NCI-H2081 treated with DMSO at 0.1 percent for 48 hours (cell line): ENCODE measurements at places on chromosomes 3 and 15.

- no peak for DNase-seq
Measured at GRCh38 chr15:44489464-44489863, 47.5 kb upstream of the EIF3J start.

- no peak for DNase-seq
Measured at GRCh38 chr3:122088531-122088930, 33.4 kb downstream of the CD86 start.

GRCh38 chr15:62886431-62887071, 156.0 kb upstream of the TPM1 start:
- DNase-seq: no peak

DNA sequence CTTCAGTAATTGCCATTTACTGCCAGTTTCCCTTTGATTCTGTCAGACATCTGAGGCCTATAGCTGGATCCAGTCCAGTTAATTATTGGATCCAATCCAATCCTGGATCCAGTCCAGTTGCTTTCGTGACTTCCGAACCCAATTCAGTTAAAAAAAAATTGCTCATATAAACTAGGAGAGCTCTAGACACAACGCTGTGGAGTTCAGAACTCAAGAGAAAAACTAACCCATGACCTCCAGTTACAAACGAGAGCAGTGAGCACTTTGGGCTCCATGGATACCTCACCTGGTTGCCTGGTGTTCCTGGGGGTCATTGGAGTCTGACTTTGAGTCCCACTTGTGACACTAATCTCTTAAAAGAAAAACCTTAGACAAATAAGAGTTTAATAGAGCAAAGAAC, 269.8 kb downstream of the THSD4 start:
- no peak for DNase-seq

DNA sequence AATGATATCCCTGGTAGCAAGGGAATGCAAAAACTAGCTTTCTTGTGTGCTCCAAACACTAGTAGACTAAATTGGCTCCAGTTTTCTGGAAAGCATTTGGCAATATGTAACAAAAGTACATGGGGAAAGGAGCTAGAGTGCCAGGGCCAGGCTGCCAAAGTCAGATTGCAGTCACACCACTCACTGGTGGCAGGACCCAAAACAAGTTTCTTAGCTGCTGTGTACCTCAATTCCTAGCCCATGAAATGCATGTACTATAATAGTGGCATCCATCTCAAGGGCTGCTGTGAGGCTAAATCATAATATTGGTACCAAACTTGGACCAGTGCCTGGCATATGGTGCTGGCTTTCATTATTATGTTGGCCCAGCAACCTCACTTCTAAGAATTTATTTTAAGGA, 49.3 kb downstream of the CLDN18 start:
- DNase-seq: no peak

- no peak for DNase-seq
Measured at GRCh38 chr3:124686028-124686670, 44.1 kb upstream of the UMPS start.

DNA sequence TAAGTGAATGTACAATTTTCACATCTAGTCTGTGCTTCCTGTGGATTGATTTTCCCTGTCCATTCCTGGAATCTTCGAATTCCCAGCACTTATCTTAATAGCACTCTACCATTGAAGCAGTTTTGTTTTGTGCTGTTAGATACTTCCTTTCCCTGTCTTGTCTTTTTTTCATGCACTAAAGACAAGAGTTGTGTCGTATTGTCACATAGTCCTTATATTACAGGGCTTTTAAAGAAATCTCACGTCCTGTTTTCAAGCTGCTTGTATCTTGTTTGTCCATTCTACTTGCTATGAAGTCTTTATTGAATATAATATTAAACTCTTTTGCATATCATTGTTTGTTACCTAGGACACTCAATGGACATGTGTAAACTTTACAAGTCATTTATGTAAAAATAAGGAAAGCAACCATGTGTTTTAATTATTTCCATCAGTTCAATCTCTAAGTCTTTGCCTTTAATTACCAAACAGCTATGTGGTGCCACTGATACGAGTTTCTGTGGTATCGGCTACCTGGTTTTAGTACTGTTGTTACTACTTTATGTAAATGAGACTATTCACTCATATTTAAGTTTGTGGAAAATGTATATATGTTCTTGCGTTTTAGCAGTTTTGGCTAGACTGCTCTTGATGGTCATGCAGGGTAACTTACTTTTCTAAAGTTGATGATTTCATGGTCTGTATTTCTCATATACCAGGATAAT, 10.3 kb downstream of the PIK3CA start:
- DNase-seq: no peak

- no peak for DNase-seq
Measured at GRCh38 chr3:134624537-134625287, 26.1 kb downstream of the KY start.
